ENCODE measurements at places on chromosomes 5 and 9. TPM values are rescaled to one million over a fixed set of nuclear protein-coding genes. Genes with fewer than 3 reads are reported as not detected.

The ADRA1B gene
- 1.2 TPM for total RNA-seq

The FAM53C gene
- 19.2 TPM for total RNA-seq

The ANKRD31 gene
- total RNA-seq, result 0.82 TPM

The OSMR gene
- 0.82 TPM for total RNA-seq

The MARCOL gene
- not detected for total RNA-seq

The CAMK4 gene
- total RNA-seq, result 67.3 TPM

The SPINK7 gene
- total RNA-seq, result not detected

The C9orf43 gene
- 1.2 TPM for total RNA-seq

The GABRA6 gene
- under 0.01 TPM for total RNA-seq

The FAM163B gene
- total RNA-seq, result 12.6 TPM

The TRIM23 gene
- 97.8 TPM for total RNA-seq

The PCDHA9 gene
- 9.8 TPM for total RNA-seq

The SPATA31C2 gene
- total RNA-seq, result not detected

The PFN3 gene
- total RNA-seq, result 0.82 TPM

The KLF4 gene
- 2.0 TPM for total RNA-seq

The MAN2A1 gene
- 74.6 TPM for total RNA-seq

The GEMIN5 gene
- total RNA-seq, result 18.8 TPM

The PCSK1 gene
- total RNA-seq, result 2.9 TPM

The RANBP3L gene
- 10.6 TPM for total RNA-seq

The AGTPBP1 gene
- total RNA-seq, result 418 TPM

The PKD2L2 gene
- not detected for total RNA-seq

The SELENOP gene
- 41.2 TPM for total RNA-seq

The URM1 gene
- total RNA-seq, result 17.9 TPM

The TMEM174 gene
- total RNA-seq, result not detected

The PCDHB7 gene
- 9.8 TPM for total RNA-seq

The SLCO6A1 gene
- 0.41 TPM for total RNA-seq

The NME5 gene
- 13.0 TPM for total RNA-seq

The PIP5KL1 gene
- 6.1 TPM for total RNA-seq

The RASGRF2 gene
- total RNA-seq, result 12.2 TPM

The F2RL2 gene
- total RNA-seq, result under 0.01 TPM

The PCAT7 gene
- total RNA-seq, result not detected

The CCL27 gene
- 0.41 TPM for total RNA-seq

The PCDHB10 gene
- 13.9 TPM for total RNA-seq

The BAAT gene
- total RNA-seq, result under 0.01 TPM

The SLC46A2 gene
- total RNA-seq, result not detected

The SMIM32 gene
- total RNA-seq, result 2.4 TPM

The TMEFF1 gene
- 53.0 TPM for total RNA-seq

The PAPPA gene
- total RNA-seq, result under 0.01 TPM

All from frontal cortex (tissue), 4 donors.